ENCODE measurements at places on chromosomes 12 and 14. TPM values are rescaled to one million over a fixed set of nuclear protein-coding genes. Genes with fewer than 3 reads are reported as not detected.

The SYT1 gene
- not detected for total RNA-seq

GRCh38 chr12:29762637-29763300, 21.0 kb downstream of the TMTC1 start:
- peak; percentile 25 for DNase-seq

The FOXA1 gene
- not detected for total RNA-seq

DNA sequence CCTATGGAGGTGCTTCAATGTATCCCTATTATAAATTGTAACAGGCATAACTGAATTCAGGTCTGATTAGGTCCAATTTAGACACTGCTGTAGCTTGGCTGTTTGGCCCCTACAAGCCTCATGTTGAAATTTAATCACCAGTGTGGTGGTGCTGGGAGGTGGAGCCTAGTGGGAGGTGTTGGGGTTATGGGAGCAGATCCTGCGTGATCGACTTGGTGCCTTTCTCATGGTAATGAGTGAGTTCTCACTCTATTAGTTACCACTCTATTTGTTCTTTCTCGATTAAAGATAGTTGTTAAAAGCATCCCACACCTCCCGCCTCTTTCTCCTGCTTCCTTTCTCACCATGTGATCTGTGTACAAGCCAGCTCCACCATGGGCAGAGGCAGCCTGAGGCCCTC, 122.1 kb downstream of the FOXA1 start:
- DNase-seq = no peak

DNA sequence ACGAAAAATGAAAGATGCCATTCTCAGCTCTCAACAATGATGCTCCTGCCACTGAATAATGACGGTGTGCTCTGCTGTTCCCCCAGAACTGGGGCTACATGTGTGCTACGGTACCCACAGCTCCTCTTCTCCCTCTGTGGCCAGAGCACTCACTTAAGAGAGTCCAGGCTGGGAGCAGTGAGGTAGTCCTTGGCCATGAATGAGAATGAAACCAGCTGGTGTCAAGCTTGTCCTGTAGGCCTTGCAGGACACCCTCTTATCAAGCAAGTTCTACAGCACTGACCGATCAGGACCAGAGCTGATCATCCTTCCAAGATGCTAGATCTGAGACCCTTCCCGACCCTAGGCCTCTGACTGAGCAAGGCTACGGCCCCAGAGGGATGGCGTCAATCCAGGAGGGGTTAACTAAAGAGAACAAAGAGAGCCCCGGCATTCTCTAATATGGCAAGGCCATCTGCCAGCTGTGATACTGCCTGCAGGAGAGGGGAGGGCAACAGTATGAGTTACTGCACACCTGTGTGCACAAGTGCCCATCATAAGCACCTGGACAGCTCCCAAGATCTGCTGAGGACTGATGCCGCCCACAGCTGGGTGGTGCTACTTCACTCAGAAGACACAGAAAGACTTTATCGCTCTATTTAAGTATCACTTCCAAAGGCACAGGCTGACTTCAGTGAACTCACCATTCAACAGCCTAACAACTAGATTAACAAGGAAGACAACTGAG, 30.5 kb downstream of the APPL2 start:
- no peak for DNase-seq

Measured in G401 (cell line).